ENCODE measurements at places on chromosomes 1 and 21.

DNA sequence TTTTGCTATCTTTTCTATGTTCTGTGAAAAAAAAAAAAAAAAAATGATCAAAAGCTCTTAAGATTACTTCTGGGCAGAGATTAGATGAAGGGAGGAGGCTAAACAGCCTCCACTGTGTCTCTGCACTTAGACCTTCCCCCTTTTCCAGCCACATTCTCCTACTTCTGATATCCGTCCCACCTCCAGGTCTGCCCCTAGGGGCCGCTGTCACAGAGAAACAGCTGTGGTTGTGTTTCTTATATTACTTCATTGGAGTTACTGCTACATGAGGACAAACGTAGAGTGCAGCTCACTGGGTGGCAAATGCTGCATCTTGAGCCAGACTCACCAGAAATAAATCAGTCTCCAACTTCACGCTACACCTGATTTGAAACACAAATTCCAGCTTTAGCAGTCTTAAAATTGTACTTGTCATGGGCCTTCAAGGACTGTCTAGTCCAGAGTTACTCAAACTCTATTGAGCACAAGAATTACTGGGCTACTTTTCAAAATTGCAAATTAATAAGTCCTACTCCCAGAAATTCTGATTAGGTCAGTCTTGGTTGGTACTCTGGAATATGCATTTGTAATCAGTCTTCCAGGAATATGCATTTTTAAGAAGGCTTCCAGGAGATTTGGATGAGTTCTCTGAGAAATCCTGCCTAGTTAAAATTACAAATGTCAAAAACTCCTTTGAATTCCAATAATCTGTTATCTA lies 125.2 kb upstream of the PTBP2 start:
- no peak for DNase-seq

DNA sequence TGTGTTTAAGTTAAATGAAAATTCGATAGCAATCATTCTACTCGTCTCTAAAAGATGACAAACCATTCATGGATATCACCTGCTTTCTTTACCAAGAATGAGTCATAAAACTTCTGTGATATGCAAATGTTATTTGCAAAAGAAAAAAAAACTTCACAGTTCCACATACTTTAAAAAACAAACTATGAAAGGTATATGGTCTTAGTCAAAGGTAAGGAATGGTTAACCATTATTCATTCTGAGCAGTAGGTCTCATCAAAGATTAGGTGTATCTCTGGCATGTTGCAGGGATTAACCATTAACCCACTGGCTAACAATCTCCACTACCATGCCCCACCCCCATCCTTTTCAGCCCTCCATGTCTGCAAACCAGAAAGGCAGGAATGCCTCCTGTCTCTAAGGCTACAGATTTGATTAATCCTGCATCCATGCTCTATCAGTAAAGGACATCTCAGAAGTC lies 44.4 kb downstream of the PTPN14 start:
- DNase-seq = no peak

GRCh38 chr1:178574345-178574744 lies 61.4 kb downstream of the TEX35 start:
- no peak for DNase-seq

DNA sequence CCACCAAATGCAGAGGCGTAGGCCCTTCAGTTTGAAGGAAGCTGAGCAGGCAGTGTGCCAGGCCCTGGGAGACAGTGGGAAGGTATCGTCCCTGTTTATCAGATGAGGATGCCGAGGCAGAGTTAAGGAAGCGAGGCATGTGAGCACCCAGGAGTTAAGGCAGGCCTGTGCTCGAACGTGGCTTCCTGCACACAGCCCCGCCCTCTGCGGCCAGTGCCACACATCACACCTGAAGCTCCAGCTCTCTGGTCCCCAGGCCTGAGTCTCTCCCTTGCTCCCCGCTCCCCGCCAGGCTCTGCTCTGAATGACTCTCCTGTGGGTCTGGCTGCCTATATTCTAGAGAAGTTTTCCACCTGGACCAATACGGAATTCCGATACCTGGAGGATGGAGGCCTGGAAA lies 32.1 kb downstream of the EPHX1 start:
- DNase-seq = no peak

DNA sequence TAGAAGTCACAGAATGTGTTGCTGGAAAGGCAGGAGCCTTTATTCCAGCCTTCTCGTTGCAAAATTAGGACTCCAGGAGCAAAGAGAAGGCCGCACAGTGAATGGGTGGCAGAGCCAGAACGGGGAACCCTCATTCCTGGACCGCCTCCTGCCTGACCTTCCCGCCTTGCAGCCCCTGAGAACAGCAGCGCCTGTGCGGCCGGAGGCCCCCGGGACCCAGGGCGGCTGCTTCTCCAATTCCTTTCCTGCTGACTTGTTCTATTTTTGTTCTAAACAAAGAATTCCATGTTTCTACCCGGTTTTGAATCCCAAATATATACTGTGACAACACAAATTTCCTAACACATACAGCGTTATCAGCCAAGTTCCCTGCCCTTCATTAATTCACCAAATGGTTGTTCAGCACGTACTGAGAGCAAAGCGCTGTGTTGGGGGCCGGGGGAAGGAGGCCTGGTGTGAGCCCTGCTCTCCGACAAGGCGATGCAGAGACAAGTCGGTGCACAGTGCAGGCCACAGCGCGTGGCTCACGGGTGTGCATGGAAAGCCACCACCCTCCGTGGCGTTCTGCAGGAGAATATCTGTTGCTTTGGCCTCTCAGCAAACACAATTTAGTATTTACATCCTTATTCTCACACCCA lies 31.9 kb upstream of the COL6A2 start:
- peak; percentile 27 for DNase-seq

DNA sequence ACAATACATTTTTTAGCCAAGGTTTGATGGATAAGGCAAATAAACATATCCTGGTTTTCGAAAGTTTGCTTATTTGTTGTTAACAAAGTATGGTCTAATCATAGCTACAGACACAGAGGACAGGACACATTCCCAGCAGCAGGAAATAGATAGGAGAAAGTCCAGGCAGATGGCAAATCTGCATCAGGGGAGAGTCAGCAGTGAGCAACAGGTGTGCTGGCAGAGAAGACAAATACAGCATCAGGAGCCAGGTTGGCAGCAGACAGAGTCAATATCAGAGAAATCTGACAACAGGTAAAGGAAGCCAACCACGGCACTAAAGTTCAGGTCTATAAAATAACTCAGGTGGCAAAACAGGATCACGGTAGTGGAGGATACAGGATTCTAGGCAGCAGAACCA lies 210.7 kb upstream of the PTBP2 start:
- no peak for DNase-seq

- DNase-seq = peak; percentile 94
Observed at GRCh38 chr1:31587720-31588423, 11.6 kb downstream of the TINAGL1 start.

DNA sequence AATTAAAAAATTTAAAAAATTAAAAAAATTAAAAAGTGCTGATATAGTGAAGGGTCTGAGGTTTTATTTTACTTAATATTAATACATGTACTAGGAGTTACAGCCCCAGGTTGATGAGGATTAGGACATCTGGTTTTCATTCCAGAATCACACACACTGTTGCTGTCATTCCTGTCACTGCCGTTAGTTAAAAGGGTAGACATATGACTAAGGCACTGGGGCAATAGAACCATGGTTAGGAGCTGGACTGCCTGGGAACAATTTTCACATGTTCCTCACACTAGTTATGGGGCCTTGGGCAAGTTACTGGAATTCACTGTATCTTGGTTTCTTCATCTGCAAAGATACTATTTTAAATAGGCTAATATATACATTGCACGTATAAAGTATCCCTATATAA lies 191.8 kb upstream of the DPYD start:
- DNase-seq = no peak

Measured in tibial artery (tissue), 4 donors.